ENCODE measurements at places on chromosomes 7 and 10.

GRCh38 chr10:124701435-124701834, 42.7 kb downstream of the FAM53B start:
- DNase-seq = no peak

DNA sequence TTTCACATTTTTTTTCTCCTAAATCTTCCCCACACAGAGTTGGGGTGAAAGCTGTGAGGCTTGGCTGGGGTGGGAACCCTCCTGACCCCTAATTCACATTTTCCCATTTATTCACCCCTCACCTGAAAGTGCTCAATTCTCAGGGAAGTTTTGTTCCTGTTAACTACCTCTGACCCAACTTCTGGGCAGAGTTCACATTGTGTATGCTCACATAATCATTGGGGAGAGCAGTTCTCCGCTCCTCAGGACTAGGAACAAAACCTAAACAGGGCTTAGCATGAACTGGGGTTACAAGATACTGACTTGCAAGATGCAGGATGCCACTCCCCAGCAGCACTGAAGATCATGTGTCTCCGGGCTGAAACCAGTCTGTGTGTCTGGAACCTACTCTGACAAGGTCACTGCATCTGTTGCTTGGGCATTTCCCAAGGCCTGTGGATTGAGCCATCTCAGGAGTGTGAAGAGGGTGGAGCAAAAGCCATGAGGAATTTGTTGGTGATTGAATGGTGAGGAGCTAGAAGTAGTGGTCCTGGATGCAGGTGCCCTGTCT, 258.1 kb upstream of the IGFBP3 start:
- DNase-seq = no peak

DNA sequence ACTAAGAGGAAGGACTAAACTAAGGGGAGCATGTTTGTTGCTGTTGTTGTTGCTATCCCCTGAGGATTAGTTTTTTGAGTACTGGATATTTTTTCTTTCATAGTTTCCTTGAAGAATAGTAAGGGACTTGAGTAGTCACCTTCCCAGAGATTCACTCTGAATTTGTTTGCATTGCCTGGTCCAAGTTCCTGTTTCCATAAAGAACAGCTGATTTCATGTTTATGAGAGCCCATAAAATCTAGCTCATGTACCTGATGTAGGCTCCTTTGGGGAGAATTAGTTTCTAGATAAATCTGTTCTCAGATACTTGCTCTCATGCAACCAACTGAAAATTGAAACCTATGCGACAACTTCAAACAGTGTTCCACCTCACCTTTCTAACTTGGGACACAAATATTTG, 464.4 kb upstream of the MBL2 start:
- no peak for DNase-seq

DNA sequence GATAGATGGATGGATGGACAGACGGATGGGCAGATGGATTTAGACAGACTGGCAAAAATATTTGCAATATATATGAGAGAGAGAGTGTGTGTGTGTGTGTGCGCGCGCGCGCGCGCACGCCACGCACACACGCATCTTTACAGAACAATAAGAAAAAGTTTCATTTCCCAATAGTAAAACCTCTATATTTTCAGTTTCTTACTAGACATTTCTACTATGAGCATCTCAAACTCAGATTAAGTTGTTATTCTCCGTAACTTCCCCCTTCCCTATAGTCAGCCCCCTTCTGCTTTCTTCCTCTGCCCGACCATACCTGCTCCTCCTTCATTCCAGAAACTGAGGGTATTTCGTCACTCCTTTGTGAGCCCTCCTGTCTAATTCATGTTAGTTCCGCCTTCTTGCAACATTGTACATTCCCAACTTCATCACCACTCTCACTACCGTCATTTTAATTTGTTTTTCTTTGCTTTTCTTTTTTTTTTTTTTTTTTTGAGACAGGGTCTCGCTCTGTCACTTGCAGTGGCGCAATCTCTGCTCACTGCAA, 154.4 kb upstream of the SH2B2 start:
- no peak for DNase-seq

DNA sequence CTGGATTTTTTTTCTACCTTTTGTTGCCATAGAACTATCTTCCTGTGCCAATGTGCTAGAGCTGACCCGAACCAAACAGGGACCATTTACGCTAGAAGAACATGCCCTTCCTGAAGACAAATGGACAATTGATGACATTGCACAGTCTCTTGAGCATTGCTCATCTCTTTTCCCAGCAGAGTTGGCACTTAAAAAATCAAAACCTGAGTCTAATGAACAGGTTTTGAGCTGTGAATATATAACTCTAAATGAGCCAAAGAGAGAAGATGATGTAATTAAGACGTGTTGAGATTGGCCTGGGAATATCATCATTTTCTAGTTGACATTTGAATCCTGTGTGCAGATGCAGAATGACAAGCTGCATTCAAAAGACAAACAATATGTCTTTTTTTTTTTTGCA, 37.1 kb downstream of the TRUB1 start:
- DNase-seq = no peak

- no peak for DNase-seq
These were observed 51.1 kb upstream of the PRSS58 start for GRCh38 chr7:142308918-142309317.

DNA sequence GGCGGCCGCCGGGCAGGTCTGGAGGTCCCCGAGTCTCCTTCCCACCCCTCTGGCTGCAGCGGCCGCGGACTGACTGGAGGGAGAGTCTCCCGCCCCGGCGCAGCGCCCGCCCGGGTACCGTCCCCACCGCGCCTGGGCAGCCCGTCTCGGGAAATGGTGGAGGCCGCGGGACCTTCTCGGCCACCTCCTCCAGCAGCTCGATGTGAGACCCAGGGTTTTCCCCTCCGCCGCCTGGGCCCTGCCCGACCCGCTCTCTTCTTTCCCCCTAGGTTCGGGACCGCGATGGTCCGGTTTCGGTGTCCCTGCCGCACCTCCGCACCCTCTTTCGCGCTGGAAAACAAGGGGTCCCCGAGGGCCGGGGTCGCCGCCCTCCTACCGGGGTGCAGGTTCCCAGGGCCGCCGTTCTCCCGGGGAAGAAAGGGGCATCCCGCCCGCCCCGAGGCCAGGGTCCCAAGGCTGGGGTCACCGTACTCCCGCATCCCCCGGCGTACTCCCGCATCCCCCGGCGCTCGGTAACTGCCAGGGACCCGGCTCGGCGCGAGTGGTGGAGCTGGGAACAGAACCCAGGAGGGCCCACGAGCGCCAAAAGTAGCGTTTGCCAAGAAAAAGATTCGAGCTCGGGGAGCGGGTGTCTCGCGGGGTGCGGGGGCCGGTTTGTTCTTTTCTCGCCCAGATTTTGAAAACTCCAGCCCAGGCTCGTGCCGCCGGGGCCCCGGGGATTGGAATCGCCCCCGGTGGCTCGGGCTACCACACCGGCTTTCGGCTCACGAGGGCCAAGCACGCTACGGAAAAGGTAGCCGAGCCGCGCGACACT, 3.4 kb downstream of the TNRC18 start:
- no peak for DNase-seq

DNA sequence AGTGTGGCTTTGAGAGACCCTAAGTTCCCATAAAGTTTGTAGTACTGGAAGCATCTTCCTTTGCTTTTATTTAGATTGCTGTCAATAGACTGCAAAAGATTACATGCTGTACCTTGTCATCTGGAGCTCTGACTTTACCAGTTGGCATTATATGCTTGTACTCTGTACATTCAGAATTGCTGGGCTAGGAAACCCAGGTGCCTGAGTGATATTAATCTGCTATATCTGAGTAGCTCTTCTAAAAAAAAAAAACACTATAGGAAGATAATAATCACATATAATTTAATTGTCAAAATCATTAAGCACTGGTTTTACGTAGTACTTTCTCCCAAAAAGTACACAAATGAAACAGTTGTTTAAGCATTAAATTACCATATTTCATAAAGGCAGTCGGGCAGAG, 12.3 kb downstream of the GATA3 start:
- DNase-seq = no peak

- no peak for DNase-seq
These were observed 491.0 kb upstream of the FOXK1 start for GRCh38 chr7:4191046-4191445.

DNA sequence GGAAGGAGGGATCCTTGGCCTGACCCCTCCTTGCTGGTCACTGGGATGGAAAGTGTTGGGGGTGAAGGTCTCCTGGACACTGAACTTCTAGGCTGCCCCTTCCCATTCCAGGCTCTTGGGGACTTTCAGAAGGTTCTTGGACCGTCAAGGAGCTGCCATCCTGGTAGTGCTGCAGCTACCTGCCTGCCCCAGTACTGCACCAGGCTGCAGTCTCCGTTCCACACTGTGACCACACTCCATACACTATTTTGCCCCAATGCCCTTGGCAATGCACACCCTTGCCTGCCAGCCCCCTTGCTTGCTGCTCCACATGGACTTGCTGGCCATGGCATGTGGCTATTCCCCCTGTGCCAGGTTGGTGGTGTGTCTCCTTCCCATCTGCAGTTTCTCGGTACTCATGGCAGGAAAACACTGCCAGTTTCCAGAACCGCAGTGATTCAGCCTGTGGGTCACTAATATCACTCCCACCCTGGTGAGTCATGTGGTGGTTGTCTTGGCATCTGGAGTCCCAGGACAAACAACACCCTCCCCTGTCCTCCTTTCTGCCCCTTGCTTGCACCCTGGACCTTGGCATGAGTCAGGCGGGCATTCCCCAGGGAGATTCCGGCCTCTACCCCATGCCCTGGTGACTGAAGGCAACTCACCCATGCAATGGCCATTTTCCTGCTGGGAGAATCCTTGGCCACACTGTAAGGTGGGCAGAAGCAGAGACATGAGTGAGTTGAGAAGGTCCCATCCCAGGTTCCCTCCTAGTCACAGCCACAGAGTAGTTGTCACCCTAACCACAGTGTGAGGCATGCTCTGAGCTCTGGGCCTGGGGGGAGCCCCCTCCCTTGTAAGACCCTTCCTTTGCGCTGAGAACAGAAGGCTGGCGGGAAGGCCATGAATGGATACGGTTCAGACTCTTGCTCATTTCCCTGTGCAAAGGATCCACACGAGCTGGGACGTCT, 32.8 kb downstream of the GOLGA7B start:
- no peak for DNase-seq

GRCh38 chr10:133357285-133358161, at the start of gene FUOM:
Gene FUOM (minus strand): TSS chr10:133358019. CDS start chr10:133358007, 12 bp downstream.
- no peak for DNase-seq

GRCh38 chr7:1355568-1356340, 103.5 kb downstream of the MICALL2 start:
- DNase-seq = no peak

- no peak for DNase-seq
These were observed 906.2 kb downstream of the LRMDA start for GRCh38 chr10:76337641-76338040.

DNA sequence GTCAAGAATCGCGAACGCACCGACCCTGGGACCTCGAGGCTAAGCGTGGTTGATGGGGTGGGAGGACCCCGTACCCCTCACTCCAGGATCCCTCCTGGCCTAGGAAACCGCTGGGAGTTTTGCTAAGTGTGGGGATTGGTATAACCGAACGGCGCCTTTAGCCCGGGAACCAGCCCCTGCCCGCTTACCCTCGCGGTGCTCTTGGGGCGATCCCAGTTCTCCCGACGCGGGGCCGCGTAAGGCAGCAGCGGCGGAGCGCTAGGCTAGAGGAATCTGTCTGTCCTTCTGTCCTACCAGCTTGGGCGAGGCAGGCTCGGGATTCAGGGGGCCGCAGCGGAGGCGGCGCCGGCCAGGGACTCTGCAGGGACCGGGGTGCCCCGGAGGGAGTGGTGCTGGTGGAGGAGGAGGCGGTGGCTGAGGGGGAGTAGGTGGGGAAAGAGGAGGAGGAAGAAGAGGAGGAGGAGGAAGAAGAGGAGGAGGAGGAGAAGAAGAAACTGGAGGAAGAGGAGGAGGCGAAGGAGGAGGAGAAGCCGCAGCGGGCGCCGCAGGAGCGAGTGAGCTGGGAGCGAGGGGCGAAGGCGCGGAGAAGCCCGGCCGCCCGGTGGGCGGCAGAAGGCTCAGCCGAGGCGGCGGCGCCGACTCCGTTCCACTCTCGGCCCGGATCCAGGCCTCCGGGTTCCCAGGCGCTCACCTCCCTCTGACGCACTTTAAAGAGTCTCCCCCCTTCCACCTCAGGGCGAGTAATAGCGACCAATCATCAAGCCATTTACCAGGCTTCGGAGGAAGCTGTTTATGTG, 439 bp upstream of the EMX2 start:
- no peak for DNase-seq

- DNase-seq = no peak
These were observed 23.5 kb downstream of the STN1 start for GRCh38 chr10:103894441-103894864.

- no peak for DNase-seq
These were observed 199.4 kb upstream of the NPVF start for GRCh38 chr7:25427721-25428120.

All from cerebellar nuclear complex (tissue), 1 donor.